ENCODE measurements at places on chromosomes 2 and 18.

- no peak for DNase-seq
Observed at GRCh38 chr2:240869109-240869955, 708 bp downstream of the AGXT start.

- no peak for DNase-seq
Observed at GRCh38 chr18:58671632-58672564, 633 bp downstream of the MALT1 start.

GRCh38 chr2:65545837-65546805 lies 113.7 kb upstream of the SPRED2 start:
- DNase-seq: no peak

GRCh38 chr18:69725855-69726508 lies 221.7 kb downstream of the CD226 start:
- no peak for DNase-seq

DNA sequence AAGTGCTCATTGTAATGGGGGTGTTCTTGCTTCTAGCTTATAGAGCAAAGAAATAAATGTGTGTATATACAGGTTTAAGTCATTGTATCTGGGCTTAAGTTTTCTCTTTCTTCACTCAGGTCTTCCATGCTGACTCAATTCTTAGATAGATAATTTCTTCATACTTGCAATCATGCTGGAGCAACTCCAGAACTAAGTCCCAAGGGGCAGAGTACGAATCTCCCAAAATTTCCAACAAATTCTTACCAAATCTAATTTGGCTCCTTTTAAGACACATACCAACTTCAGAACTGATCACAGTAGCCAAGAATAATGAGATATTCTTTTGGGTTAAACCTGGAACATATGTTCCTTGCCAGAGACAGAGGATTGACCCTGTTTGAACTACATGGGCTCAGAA lies 4.3 kb upstream of the SPAG16 start:
- no peak for DNase-seq

Data from stimulated activated CD8-positive, alpha-beta memory T cell treated with anti-CD3 and anti-CD28 coated beads, Interleukin-7, amount 100 ng/mL, for 4 hours (primary cell).